ENCODE measurements at places on chromosomes 16 and 17.

- DNase-seq = no peak
Measured at GRCh38 chr16:56357241-56357764, 68.0 kb downstream of the AMFR start.

DNA sequence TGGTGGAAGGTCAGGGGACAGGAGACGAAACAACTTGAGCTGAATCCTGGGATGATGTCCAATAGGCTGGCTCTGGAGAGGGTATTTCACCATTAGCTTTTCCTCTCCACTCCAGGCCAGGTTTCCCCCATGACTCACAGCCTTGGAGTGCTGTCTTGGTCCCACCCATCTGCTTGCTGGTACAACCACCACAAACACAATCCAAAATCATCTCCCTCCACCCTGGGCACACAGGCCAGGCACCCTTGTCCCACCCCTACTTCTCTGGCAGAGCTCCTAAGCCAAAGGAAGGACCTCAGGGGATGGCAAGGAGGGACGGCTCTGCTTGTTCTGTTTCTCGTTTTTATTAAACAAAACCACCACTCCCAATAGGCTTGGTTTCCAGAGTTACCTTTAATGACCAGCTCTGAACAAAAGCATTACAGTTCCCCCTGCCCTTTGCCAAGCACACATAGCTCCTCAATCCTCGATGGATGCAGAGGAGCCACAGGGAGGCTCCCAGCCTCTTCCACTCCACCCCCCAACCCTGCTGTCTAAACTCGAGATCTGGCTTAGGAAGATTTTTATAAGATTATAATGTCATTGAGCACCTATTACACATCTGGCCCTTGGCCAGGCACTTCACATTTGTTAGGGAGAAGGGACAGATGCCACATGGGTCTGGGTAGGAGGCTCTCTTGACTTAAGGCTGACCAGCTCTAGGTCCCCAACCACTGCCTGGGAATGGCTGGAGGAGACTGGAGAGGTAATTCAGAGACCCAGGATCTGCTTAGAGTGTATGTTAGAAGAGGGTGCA, 13.3 kb downstream of the CAVIN1 start:
- no peak for DNase-seq

DNA sequence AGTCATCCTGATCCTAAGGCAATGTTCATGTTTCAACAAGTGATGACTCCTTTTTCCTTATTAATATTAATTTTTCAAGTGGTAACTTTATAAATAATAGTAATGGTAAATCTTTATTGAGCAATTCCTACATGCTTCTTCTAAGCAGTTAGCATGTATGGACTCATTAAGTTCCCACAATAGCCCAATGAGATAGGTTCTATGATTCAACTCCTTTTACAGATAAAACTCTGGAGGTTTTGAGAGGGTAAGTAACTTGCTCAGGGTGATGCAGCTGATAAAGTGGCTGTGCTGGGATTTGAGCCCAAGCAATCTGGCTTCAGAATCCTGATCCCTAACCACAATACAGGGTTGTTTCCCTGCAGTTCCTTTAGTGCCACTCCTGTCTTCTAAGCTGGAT, 25.3 kb downstream of the SLC47A1 start:
- no peak for DNase-seq

DNA sequence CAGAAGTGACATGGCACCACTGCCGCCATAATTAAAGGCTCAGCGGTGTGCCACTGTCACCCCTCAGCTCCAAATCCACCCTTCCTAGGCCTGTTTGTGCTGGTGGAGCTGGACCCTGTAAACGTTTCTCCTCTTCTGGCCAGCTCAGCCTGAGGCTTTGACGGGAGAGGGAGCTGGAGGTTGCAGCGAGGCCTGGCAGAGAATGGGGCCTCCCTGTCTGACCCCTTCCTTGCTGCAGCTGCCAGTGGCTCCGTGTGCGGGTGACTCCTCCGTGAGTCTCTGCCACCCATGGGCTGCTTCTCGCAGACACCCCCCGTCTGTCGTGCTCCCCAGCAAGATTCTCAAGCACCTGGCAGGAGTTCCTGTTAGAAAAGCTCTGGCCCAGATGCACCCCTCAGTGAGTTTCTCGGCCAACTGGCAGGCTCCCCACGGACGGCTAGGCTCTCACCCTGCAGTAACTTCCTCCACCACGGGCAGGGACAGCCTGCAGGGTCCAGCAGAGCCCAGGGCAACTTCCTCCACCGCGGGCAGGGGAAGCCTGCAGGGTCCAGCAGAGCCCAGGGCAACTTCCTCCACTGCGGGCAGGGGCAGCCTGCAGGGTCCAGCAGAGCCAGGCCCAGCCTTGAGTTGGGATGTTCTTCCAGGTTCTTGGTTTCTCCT, 4.7 kb upstream of the CHMP6 start:
- DNase-seq = no peak

- DNase-seq = no peak
Measured at GRCh38 chr17:81898029-81898866, 3.8 kb upstream of the NPB start.

GRCh38 chr16:57761957-57762356, 26.4 kb downstream of the KATNB1 start:
- no peak for DNase-seq

GRCh38 chr17:76726776-76727718, at the start of gene METTL23:
Gene METTL23, plus strand, starts transcription at chr17:76726839. Its CDS starts 2,872 bp downstream, at chr17:76729711.
- peak; percentile 56 for DNase-seq

- DNase-seq = no peak
Measured at GRCh38 chr17:42333053-42333452, 44.8 kb downstream of the STAT5A start.

DNA sequence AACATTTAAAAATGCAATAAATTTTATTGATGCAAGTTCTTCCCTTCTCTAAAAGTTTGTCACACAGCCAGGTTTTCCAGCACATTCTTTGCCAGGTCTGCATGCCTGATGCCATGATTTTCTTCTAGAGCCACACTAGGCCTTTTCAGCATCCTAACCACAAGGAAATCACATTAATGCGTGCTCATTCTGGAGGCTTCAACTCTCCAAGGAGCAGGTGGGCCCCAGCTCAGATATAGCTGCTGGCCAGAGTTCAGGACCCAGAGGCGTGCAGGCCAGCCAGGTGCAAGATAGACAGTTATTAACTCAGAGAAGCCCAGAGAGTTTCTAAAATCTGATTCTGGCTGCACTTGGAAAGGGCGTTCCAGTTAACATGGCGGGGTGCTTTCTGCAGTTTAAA, 124.5 kb upstream of the MAF start:
- DNase-seq = no peak

GRCh38 chr17:83018658-83019193, 60.7 kb upstream of the METRNL start:
- no peak for DNase-seq

GRCh38 chr17:2081564-2081963, 26.7 kb downstream of the HIC1 start:
- no peak for DNase-seq

DNA sequence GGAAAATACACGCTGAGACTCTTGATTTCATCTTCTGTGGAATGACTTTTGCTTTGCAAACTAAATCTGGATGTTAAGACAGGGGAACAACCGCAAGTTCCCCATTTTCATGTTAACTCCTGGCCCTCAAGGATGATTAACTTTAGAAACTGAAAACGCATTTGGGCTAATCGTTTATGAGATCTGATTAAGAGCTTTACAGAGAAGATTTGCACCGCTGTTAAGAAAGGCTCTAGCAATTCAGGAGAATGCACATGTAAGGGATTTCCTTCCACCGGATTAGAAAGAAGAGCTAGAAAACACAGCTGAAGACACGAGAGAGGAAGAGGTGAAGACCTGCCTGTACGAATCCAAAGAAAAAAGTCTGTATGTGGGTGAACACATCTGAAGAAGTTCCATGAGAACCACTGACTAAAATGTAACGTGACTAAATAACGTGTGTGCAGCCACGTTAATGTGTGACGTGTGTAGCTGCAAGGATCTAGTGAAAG, 106.4 kb downstream of the YPEL2 start:
- DNase-seq = no peak

DNA sequence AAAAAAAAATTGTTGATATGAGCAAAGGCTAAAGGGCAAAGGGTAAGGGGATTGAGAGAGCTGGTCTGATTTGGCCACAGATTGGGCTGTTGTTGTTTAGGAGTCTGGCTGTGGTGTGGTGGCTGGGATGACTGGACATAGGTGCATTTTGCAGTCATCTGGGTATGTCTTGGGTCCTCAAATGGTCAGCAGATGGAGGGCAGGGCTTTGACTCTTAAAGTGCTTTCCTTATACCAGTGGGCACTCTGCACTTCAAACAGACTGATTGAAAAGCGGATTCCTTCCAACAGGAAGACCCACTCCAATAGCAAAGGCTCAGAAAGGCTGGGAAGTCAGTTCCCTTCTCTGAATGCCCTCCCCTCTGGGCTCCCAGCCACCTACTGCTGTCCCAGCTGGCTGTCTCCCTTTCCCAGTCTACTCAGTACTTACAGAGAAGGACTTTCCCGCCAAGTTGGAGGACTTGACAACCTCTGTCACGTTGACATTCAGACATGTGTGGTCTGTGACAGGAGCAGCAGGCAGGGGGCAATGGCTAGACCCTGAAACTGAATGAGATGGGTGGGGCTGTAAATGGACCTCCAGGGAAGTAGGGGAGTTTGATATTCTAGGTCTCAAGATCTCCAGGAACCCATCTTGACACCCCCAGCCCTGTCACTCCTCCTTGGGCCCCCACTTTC, 19.6 kb upstream of the MFSD6L start:
- DNase-seq = no peak

DNA sequence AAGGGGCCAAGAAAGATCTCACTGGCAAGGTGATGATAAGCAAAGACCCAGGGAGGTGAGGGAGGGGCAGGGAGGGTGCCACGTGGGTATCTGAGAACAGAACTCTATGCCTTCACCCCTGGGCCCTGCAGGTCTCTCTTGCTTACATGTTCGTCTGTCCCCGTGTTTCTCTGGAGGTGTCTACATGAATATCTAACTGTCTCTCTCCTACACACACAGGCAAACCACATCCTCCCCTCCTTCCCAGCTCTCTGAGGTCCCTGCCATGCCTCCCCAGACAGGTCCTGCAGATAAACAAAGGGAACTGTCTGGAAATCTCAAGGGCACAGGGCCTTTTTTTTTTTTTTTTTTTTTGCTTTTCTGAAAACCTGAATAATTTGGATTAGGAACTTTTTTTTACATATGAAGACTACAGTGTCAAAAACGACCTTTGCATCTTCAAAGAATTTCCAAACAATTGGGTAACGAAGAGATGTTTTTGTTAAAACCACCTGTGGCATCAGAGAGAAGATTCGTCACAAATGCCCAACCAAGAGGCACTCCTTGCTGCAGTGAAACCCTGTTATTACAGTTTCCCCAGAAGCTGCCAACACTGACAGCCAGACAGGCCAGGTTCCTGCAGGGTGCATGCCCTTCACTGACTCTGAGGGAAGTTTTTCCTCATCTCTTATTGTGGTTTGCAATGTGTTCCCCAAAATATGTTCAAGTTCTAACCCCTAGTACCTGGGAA, 17.8 kb downstream of the PLLP start:
- peak; percentile 7 for DNase-seq

DNA sequence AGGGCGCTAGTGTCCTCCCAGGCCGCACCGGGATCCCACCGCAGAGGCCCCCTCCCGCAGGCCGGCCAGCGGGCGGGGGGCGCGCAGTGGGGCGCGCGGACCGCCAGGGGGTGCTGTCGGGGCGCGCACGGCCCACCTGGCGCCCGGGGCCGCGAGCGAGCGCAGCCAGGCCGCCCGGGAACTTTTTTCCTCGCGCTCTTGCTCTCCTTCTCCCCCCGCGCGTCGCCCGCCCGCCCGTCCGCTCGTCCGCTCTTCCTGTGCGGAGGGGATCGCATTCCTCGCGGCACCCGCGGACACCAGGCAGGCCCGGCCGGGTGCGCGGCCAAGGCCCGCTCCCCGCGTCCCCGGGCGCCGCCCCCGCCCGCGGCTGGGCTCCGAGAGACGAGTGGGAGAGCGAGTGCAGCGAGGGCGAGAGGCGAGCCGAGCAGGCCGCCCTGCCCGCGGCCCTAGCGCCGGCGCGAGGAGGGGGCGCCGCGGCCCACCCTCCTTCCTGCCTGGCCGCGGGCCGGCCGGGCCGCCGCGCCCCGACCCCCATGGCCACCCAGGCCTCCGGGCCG, at the start of gene RAI1:
Gene RAI1 (plus strand): TSS at position 272 of the 557 bp plus-strand sequence. CDS start 111,491 bp downstream, outside the sequence.
- DNase-seq = peak; percentile 36

DNA sequence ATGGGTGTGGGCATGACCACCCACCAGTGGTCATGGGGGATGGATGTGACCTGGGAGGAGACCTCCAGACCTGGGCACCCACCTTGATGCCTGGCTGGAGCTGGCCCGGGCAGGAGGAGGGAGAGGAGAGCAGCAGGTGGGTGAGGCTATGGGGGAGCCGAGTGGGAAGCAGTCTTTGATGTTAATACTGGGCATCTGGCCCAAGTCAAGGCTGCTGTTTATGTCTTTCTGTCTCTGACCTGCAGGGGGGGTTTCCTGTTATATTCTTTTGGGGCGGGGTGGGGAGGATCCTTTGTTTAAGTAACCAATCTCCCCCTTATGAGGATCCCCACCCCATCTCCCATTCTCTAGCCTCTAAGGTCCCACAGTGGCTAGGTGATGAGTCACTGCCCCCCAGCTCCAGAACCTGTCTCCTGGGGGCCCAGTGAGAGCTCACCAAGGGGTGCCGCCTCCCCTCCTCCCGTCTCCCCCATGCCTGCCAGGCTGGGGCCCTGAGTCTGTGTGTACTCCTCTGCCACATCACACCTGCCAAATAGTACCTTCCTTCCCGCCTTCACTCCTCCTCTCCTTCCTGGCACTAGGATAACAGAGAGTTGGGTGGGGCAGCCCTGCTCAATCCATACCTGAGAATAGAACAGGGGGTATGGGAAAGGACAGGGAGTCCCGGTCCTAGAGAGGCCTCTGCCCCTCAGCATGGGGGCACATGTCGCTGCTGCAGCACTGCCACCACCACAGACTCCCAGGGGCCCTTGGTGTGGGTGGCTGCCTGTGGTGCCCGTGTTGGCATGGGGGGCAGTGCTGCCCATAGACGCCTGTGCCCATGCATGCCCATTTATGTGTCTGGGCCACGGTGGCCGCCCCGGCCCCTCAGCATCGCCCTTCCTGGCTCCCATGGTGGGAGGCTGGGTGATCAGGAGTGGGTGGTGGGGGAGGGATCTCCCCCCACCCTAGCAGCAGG, 7.3 kb downstream of the THRA start:
- no peak for DNase-seq

GRCh38 chr17:68847711-68848110, 107.5 kb downstream of the ABCA8 start:
- DNase-seq = no peak

All from stimulated activated CD8-positive, alpha-beta memory T cell treated with anti-CD3 and anti-CD28 coated beads, Interleukin-4, amount 100 ng/mL, for 1 hour (primary cell).